ENCODE measurements at places on chromosomes 4 and X. TPM values are rescaled to one million over a fixed set of nuclear protein-coding genes. Genes with fewer than 3 reads are reported as not detected.

DNA sequence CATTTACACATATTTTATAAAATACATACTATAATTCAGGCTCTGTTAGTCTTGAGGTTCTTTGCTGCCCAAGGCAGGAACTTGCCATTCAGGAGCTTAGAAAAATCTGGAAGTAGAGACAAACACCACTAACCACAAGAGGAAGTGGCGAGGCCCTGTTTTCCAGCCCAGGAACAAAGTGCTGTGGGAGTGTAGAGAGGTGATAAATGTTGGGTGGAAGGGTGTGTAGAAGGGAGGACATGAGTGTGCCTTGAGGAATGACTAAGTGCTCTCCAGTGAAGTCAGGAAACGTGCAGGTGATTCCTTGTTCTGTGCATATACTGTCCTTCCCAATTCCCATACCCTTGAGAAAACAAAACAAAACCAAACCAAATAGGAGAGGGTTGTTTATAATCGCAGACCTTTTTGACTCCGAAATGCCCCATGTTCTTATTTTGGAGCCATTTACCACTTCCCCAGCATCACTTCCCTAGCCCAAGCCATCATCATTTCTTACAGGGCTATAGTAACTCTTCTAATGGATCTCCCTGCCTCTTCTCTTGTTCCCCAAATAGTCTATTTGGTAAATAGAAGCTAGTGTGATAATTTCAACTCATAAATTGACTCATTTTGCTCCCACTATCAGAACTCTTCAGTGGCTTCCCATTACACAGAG is 83.2 kb downstream of the GPAT3 start:
- DNase-seq, result peak; percentile 20

GRCh38 chr4:134936014-134936413 is 734.4 kb upstream of the PABPC4L start:
- DNase-seq, result no peak

DNA sequence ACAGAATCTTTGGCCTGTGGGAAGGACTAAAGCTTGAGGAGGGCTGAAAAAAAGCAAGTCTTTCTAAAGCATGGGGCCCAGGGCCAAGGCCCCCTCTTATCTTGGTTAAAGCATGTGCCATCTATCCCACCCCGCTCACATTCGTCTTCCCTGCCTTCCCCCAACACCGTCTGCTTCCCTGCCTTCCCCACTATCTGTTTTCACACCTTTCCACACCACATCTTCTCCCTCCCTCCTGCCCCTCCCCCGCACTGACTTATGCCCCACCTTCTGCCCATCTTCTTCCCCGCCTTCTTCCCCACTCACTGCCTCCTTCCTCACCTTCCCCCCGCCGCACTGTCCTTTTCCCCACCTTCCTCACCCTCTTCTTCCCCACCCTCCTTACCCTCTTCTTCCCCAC is 890 bp upstream of the NAP1L5 start:
- DNase-seq, result no peak

GPC3 gene
- 0.32 TPM for total RNA-seq

GRCh38 chrX:156001667-156002021 is 4.1 kb downstream of the IL9R start:
- DNase-seq, result no peak

MAGEE2 gene
- total RNA-seq, result not detected

- no peak for DNase-seq
Measured at GRCh38 chrX:123237271-123237670, 53.2 kb downstream of the GRIA3 start.

FAM149A gene
- 0.64 TPM for total RNA-seq

GRCh38 chr4:118772081-118772766 is 63.7 kb downstream of the SEC24D start:
- peak; percentile 66 for DNase-seq

ABLIM2 gene
- under 0.01 TPM for total RNA-seq

SHISA3 gene
- total RNA-seq, result not detected

- no peak for DNase-seq
Measured at GRCh38 chrX:132740316-132741123, 217.9 kb downstream of the HS6ST2 start.

GRCh38 chr4:3307060-3307459 is 14.2 kb downstream of the RGS12 start:
- DNase-seq, result no peak

DNA sequence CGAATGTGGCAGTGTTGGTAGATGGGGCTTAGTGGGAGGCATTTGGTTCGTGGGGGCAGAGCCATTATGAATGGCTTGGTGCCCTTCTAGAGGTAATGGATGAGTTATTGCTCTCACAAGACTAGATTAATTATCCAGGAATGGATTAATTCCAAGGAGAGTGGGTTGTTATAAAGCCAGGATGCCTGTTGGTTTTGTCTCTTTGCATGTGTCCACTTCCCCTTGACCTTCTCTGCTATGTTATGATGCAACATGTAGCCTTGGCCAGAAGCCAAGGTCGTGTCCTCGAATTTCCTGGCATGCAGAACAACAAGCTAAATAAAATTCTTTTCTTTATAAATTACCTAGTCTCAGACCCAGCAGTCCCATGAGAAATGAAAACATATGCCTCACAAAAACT is 111.2 kb upstream of the PLS3 start:
- peak; percentile 39 for DNase-seq

- peak; percentile 70 for DNase-seq
Measured at GRCh38 chr4:109998867-109999584, 86.3 kb downstream of the EGF start.

PAK3 gene
- total RNA-seq, result 2.2 TPM

DNA sequence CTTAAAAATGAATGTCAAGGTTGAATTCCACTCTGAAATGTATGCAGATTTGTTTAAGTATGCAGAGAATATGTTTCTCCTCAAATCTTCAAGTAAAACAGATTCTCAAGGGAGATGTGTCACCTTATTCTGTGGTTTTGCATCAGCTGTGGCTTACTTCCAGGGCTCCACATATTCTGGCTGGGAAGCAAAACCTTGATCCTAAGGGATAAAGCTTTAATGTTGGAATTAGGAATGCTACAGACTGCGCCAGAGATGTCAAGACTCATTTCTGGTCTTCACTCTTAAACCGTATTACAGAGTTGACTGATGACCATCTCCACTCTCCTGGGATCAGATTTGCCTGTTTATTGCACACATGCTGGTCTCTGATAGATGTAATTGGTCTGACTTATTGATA is 143.9 kb upstream of the DIPK2B start:
- DNase-seq, result peak; percentile 76

CABS1 gene
- not detected for total RNA-seq

DNA sequence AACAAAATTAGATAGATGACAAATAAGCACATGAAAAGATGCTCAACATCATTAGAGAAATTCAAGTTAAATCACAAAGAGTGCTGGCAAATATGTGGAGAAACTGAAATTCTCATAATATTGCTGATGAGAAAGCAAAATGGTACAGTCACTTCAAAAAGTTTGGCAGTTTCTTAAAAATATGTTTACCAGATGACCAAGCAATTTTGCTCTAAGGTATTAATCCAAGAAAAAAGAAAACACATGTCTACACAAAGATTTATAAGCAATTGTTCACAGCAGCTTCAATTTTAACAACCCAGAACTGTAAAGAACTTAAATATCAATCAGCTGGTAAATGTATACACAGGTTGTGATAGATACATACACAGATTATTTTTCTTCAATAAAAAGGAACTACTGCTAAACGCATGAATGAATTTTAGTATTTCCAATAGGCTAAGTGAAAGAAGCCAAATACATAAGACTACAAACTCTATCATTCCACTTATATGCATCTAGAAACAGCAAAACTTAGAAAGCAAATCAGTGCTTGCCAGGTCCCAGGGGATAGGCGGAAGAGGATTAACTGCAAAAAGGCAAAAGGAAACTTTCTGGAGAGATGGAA is 11.7 kb downstream of the OTUD4 start:
- DNase-seq, result no peak

CXCL1 gene
- total RNA-seq, result 17.4 TPM

KLHL5 gene
- 123 TPM for total RNA-seq

- peak; percentile 74 for DNase-seq
Measured at GRCh38 chrX:107571296-107571998, 56.9 kb upstream of the PRPS1 start.

DNA sequence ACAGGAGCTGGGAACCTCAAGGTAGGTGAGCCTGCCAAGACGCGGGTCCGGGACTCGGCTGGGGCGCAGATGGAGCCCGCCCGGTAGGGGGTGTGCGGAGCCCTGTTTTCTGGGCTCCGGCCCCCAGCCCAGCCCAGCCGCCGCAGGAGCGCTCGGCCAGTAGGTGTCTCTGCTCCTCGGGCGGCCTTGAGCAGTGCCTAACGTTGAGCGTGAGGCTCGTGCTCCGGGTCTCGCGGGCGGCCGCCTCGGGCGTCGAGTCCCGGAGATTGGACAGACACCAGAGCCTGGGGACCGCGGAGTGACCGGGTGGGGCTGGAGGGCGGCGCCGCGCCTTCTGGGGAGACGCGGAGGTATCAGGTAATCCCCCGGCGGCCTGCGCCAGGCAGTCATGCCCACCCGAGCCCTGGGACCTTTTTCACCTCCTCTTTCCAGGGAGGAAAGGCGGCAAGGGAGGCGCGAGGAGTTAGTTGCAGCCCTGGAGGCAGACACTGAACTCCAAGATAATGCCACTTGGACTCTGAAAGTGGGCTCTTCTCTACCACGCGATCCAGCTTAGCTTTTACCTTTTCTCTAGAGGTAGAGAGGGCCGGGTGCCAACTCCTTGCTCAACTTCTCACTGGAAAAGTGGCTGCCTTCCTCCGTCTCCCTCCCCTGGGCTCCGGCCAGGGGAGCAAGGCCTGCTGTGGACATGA is 14.5 kb upstream of the FGG start:
- peak; percentile 28 for DNase-seq

- DNase-seq, result peak; percentile 74
Measured at GRCh38 chr4:171880136-171880535, 66.9 kb downstream of the GALNTL6 start.

KLHL15 gene
- 6.8 TPM for total RNA-seq

GRCh38 chrX:68936608-68937007 is 107.8 kb downstream of the EFNB1 start:
- DNase-seq, result peak; percentile 69

FGD1 gene
- total RNA-seq, result 11.0 TPM

DNA sequence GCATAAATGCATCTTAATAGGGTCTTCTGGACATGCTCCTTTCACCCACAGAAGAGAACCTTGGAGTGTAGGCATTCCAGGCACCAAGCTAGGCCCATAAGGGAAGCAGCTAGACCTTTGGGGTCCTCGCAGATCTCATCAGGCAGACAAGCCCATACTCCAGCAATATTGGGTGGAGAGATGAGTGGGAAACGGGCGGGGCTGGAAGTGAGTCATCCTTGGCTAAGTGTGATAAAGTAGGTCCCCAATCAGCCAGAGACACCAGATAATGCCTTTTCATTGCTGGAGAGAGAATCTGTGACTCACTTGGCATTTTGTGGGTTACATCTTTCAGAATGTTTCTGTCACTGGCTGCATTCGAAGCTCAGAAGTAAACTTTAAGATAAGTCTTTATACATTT is 133.3 kb upstream of the MBNL3 start:
- peak; percentile 50 for DNase-seq

SRPX2 gene
- total RNA-seq, result 44.1 TPM

ANXA10 gene
- total RNA-seq, result 0.32 TPM

DNA sequence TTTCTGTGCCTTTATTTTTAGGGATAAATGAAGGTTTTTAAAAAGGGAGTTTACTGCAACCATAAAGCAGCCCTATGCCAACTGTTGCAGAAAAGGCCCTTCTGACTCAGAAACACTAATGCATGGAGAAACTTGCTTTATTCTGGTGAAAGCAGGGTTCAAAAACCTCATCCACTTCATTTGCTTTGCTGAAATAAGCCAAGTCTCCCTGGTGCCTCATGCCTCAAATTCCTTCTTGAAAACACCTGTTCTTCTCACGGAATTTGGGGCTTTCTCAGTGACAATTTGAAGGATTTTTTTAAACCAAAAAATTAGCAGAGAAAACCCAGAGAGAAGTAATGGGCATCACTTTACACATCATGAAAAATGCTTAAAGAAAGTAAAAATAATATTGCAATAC is 349.0 kb downstream of the PCDH7 start:
- no peak for DNase-seq

DNA sequence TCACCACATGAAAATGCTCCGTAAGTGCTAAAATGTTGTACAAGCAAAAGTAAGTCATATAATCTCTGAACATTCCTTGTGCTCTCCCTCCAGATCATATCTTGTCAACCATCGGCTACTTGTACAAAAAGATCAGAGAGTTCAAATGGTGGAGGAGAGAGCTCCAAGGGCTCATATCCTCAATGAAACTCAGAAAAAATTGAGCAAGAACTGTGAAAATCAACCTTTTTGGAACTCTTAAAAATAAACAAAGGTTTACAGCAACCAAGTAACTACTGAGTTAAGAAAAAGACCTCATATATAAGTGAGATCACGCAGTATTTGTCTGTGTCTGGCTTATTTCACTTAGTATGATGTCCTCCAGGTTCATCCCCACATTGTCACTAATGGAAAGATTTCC is 63.2 kb downstream of the TEX13C start:
- no peak for DNase-seq

ASMT gene
- not detected for total RNA-seq

DNA sequence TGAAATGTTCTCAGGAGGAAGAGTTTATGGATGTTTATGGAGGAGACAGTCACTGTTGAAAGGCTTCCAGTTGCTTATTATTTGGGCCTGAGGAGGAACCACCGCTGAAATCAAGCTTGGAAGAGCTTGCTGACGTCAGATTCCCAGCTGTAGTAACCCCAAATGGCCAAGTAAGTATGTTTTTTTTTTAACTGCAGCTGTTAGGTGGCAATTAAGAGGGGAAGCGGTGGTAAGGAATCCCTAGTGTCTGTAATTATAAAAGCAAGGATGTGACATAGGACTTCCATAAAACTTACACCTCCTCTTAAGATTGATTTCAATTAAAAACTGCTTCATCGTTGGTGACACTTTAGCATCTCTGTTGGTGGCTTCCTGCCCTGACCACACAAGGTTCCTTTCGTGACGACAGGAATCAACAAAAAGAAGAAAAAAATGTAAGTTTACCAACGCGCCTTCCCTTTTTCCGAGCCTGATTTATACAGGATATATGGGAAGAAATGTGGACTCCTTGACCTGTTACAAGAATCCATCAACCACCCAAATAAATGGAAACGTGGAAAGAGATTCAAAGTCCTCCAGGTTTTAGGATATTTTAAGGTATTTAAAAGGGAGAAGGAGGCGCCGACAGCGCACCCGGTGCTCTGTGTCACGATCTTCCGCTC is 884 bp downstream of the RELL1 start:
- DNase-seq, result peak; percentile 96

ARHGEF38 gene
- total RNA-seq, result not detected

- DNase-seq, result peak; percentile 44
Measured at GRCh38 chr4:139901531-139902320, 236.1 kb downstream of the MGST2 start.

- DNase-seq, result no peak
Measured at GRCh38 chr4:90226734-90227133, 99.5 kb downstream of the CCSER1 start.

UFSP2 gene
- total RNA-seq, result 42.7 TPM

- DNase-seq, result no peak
Measured at GRCh38 chrX:115697806-115698205, 136.8 kb downstream of the PLS3 start.

DNA sequence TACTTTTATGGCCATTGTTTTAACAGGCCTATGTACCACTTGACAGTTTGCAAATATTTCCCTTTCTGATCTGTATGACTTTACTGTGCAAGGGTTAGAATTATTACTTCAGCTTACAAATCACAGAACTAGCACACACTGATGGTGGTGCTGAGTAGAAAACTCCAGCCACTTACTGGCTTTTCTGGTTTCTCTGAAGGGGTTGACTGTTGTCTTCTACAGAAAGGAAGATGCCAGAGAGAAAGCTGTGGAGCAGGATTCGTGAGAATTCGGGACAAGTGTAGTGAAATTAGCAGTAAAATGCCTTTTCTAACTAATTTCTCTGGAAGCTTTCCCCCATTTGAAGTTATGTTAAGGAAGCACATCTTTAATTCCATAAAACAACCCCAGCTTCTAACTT is 46.6 kb upstream of the GK2 start:
- DNase-seq, result no peak
